ENCODE measurements at places on chromosomes 1 and 21. TPM values are rescaled to one million over a fixed set of nuclear protein-coding genes. Genes with fewer than 3 reads are reported as not detected.

GRCh38 chr1:240190881-240191401, 99.3 kb downstream of the FMN2 start:
- no peak for DNase-seq

- no peak for DNase-seq
These were observed 17.7 kb downstream of the CLDN17 start for GRCh38 chr21:30148906-30149305.

DNA sequence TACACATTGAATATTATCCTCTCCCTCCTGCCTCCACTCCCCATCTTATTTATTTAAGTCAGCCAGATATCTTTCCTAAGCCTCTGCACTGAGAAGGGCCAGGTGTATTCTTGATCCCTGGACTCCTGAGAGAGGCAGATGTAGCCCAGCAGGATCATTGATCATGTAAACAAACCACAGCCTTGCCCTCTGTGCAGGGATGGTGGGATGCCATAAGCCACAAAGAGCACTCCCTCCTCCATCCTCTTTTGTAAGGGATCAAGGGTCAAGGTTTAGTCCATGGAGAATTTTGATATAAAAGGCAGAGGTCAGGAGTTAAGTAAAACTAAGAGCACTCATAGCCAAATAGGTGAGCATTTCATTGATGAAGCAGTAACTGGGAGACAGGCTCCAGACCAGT, 17.3 kb downstream of the PHGDH start:
- no peak for DNase-seq

DNA sequence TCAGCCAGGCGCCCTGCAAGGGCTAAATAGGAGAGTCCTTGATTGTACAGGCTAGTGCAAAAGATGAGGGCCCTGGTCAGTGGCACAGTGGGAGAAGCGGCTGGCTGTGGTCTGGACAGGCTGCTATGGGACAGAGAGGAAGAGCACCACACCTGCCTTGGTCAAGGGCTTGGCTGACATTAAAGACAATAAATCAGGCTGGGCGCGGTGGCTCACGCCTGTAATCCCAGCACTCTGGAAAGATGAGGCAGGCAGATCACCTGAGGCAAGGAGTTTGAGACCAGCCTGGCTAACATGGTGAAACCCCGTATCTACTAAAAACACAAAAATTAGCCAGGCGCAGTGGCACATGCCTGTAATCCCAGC, 62.9 kb downstream of the NID1 start:
- DNase-seq: no peak

DNA sequence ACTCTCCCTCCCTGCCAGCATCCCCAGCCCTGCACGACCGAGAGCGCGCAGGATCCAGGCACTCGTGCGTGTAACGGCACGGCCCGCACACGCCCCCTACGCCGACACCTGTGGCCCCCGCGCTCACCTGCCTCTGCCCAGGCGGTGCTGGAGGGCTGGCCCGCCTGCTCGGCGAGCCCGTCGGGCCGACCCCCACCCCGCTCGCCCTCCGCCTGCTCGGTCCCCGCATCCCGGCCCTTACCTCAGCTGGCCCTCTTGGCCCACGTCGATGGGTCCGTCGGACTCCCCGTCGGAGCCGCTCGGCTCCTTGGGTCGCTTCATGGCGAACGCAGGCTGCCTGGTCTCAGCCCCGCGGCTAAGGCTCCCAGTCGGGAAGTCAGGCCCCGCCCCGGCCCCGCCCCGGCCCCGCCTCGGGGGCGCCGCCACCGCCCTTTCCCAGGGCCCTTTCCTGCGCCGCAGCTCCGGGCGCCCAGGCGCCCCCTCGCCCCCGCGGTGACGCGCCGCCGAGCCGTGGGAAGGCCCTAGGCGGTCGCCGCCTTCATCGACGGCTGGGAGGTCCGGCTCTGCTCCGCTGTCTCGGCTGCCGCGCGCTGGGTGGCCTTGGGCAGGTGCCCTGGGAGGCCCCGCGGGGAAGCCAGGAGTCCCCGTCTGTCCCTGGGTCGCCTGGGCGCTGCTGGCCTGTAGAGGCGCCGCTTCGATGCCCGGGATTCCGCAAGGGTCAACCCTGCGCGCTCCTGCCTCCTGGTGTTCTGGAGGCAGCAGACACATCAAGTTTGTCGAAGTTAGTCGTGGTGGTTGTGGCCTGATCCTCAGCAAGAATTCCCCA, at the start of gene HEYL:
Gene HEYL (minus strand): TSS at position 339 of the 826 bp plus-strand sequence. CDS start 18 bp downstream, at position 321.
- DNase-seq: peak; percentile 87

- no peak for DNase-seq
These were observed 4.1 kb upstream of the MIS18A start for GRCh38 chr21:32282992-32283391.

- no peak for DNase-seq
These were observed 22.3 kb upstream of the LRP8 start for GRCh38 chr1:53349968-53350852.

- DNase-seq: no peak
These were observed 180.0 kb downstream of the RASAL2 start for GRCh38 chr1:178273707-178274410.

GRCh38 chr21:25913479-25913878, 178.7 kb downstream of the GABPA start:
- no peak for DNase-seq

- DNase-seq: no peak
These were observed 200.9 kb downstream of the RPS6KC1 start for GRCh38 chr1:213251972-213252371.

DNA sequence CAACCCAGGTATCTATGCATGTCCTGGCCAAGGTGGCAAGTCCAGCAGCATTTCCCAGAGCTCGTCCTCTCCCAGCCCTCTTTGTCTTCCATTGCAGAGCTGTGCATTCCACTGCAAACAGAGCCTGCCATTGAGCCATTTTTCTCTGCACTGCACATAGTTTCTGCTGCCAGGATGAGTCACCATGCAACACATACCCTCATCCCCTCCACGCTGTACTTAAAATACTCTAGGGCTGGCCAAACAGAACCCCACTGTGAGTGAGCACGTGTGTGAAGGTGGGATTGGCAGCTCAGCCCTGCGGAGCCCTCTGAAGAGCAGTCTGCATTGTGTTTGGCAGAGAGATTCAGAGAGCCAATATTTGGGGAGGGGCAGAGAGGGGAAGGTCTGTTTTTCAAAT, 3.9 kb upstream of the ATP1B1 start:
- DNase-seq: no peak

DNA sequence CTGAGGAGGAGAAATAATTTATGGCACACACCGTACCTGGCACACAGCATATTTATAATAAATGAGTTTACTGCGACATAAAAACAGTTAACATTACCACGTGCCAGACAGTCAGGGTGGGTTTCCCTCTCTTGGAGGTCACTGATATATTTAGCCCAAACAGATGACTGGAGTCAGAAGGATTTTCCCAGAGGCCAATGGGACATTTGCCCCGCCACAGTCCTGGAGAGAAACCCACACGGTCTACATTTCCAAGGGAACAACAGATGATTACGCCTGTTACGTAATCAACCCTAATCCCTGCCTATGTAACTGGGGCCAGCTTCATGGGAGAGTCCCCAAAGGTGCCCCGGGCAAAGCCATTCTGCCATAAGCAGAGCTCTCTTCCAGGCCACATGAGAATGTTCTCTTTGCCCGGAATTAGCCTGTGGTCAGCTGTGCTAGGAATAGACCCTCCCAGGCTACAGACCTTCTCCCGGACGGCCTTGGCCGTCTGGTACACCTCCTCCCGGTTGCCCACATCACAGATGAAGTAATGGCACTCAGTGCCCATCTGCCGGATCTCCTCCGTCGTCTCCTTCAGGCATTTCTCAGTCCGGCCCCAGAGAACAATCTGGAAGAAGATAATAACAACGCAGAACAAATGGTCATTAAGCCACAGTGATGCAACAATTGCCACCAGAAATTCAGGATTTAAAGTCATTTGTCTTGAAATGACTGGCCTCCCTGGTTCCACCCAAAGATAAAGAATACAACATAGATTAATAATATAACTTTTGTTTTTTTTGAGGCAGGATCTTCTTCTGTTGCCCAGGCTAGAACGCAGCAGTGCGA, 37.7 kb downstream of the DHRS3 start:
- peak; percentile 73 for DNase-seq

GRCh38 chr21:28693476-28693875, 299.2 kb downstream of the LTN1 start:
- no peak for DNase-seq

DNA sequence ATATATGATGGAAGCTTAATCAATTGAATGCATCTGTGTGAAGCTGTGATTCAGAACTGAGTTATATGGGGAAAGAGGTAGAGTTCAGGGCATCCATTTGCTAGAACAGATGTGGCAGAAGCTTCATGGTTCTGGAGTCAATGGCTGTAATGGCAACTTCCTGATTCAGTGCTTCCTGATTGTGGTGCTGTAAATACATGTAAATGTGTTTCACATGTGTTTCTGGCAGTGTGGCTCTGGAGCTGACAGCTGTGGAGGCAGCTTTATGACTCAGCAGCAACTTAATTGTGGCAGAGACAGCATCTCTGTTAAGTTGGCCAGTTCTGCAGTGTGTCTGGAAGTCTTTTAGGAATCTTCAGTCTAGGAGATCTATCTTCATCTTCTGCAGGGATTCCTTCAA, 226.6 kb upstream of the ZRANB2 start:
- DNase-seq: no peak

- DNase-seq: peak; percentile 79
These were observed at the start of gene MAP3K7CL for GRCh38 chr21:29130270-29130969. Gene MAP3K7CL (plus strand): TSS chr21:29130644. CDS start chr21:29133345, 2,701 bp downstream.

DNA sequence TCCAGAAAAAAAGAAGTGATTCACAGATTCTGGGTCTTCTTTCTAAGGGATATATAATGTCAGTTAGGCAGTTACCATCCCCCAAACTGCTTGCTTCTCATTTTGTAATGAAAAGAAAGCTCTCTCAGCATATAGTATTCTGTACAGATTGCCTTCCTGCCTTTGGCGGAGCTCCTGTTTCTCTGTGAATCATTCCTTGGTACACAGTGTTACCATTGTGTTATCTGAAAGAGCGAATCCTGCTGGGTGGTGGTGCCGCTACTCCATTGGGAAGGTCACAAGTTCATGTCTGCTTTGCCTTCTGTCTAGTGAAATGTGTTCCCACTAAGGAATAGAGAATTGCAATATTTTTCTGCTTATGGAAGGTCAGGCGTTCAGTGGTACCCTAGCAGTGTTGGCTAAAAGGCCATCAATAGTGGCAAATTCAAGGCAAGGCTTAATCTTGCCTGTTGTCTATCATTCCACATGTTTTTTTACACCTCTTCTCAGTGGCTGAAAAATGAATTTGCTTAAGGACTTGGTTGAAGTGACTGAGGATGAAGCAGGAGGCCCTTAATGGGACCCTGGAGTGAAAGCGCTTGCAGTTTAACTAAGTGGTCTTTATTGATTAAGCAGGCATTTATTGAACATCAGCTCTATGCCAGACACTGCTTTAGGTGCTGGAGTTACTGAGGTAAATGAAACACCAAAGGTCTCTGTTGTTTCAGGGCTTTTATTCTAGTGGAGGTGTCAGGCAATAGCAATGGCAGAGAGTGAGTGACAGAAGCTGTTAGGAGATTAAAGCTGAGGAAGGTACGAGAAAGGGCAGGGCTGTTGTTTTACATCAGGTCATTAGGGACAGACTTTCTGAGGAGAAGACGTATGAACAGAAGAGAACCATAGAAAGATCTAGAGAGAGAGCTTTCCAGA, 186.7 kb downstream of the PDE4B start:
- no peak for DNase-seq

- DNase-seq: no peak
These were observed 13.8 kb upstream of the SEC16B start for GRCh38 chr1:177983482-177984135.

GRCh38 chr1:244413736-244414135, 38.0 kb downstream of the ADSS2 start:
- DNase-seq: no peak

DNA sequence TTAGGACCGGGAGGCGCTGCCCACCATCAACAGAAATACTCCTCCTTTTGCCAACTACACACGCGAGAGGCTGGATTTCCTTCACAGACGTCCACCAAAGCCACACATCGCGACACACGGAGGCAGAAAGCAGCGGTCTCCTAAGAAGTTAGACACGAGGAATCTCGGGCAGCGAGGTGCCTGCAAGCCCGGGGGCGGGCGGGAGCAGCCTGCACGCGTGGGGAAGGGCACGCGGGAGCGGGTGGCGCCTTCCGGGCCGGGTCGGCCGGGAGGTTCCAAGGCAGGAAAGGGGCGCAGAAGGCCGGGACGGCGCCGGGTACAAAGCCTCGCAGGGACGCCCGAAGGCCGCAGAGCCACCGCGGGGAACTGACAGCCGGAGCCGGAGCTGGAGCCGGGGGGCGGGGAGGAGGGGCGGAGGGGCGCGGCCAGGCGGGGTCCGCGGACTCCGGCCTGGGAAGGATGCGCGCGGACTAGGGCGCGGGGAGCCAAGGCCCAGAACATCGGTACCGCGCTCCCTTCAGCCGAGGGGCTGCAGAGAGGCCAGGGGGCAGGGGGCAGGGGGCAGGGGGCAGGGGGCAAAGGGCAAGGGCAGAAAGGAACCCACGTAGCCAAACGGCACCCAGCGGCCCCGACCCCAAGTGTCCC, 722 bp downstream of the NPHP4 start:
- no peak for DNase-seq

GRCh38 chr1:9169601-9170137, 40.8 kb upstream of the GPR157 start:
- DNase-seq: no peak

DNA sequence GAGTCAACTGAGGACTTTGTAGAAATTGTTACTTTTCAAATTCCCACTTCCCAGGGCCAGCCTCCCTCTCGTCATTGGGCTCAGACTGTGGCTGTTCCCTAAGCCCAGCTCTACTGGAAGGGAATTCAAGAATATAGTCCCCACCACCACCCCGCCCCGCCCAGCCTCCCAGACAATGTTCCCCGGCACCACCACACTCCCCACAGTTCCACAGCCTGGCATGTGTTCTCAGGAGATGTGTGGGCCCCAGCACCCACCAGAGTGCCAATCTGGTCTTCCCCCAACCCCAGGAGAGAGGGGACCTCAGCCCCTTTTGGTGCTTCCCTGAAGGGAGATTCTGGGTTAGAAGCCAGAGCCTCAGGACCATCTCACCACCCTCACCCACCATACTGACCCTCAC, 120.1 kb downstream of the SYT2 start:
- DNase-seq: no peak

- DNase-seq: no peak
These were observed 8.0 kb downstream of the KCNC4 start for GRCh38 chr1:110218137-110218536.

GRCh38 chr1:111695801-111696200, 43.4 kb downstream of the INKA2 start:
- no peak for DNase-seq

Gene SLAMF7
- total RNA-seq: 0.79 TPM

Gene FCAMR
- total RNA-seq: not detected

Gene CFAP57
- not detected for total RNA-seq

Gene EFNA3
- total RNA-seq: 0.32 TPM

Gene ACTL8
- total RNA-seq: not detected

Gene S100PBP
- total RNA-seq: 14.6 TPM

Measured in psoas muscle (tissue), 8 donors.